GM23338 (cell line): ENCODE measurements at places on chromosomes 1 and 21.

- DNase-seq = no peak
Observed at GRCh38 chr1:201828217-201828819, 639 bp upstream of the IPO9 start.

GRCh38 chr21:32096411-32096810 lies 182.4 kb downstream of the MIS18A start:
- peak; percentile 82 for DNase-seq

DNA sequence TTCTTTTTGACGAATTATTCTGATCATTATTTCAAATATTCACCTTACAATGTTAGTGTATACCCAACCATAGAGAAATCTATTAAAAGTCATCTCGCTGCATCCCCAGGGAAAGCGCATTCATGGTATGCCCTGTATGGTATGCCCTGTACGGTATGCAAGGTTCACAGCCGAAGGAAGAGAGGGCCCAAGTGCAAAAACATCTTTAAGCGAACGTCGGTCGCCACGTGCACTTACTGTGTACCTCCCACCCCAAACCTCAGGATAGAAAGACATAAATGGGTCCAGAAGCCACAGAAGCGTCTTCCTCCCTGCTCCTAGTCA lies 14.4 kb downstream of the HLX start:
- peak; percentile 26 for DNase-seq

- peak; percentile 39 for DNase-seq
Observed at GRCh38 chr1:42684139-42684538, 1.9 kb downstream of the YBX1 start.

- DNase-seq = no peak
Observed at GRCh38 chr1:15088281-15088971, 65.1 kb upstream of the TMEM51 start.

DNA sequence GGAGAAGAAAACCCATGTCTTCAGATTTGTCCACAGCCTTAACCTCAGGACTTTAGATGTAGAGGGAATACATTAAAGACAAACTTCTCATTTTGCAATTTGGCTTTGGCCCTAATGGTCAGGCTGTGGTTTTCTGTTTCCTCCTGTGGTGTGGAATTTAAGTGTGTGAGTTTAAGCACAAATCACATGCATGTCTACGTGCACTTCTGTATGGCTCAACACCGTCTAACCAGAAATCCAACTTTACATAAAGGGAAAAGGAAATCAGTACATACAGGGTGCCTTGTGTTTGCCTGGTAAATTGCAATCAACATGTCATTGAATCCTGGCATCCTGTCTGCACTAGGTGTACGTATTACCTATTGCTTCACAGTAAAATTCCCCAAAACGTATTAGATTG lies 1.2 kb upstream of the ZNF124 start:
- DNase-seq = no peak

GRCh38 chr1:109903376-109903930 lies 7.2 kb upstream of the CSF1 start:
- DNase-seq = no peak

DNA sequence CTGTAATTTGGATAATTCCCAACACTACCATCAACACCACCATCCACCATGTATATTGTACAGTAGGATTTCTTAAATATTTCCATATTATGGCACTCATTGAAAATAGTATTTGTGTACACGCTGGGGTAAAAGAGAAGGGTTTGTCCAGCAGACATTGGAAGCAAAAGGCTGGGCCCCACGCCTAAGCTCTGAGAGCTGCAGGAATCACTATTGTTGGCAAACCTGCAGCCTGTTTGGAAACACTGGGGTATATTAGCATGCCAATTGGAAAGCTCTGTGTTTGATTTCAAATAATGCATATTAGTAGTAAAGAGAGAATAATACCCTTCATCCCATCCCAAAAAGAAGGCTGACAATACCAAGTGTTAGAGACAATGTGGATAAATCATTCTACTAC lies 81.5 kb upstream of the DPYD start:
- peak; percentile 14 for DNase-seq
